ENCODE measurements at places on chromosomes 13 and 19. TPM values are rescaled to one million over a fixed set of nuclear protein-coding genes. Genes with fewer than 3 reads are reported as not detected.

Gene GRIK5
- 0.83 TPM for total RNA-seq

Gene KANK2
- 129 TPM for total RNA-seq

Gene PTGIR
- 13.2 TPM for total RNA-seq

Gene KLK13
- total RNA-seq = 0.65 TPM

Gene KIR3DL1
- total RNA-seq = 0.64 TPM

Gene MRPL54
- total RNA-seq = 64.1 TPM

Gene ZNF730
- total RNA-seq = 11.9 TPM

Gene CCL25
- not detected for total RNA-seq

Gene INSL3
- total RNA-seq = not detected

Gene POSTN
- total RNA-seq = 280 TPM

Gene GNA15
- 36.0 TPM for total RNA-seq

Gene SIN3B
- 63.9 TPM for total RNA-seq

Gene MAN2B1
- total RNA-seq = 160 TPM

Gene KCTD15
- 31.9 TPM for total RNA-seq

Gene SELENOV
- total RNA-seq = not detected

Gene CD209
- total RNA-seq = 3.3 TPM

Gene TSHZ3
- total RNA-seq = 9.4 TPM

Gene ATP8B3
- 2.4 TPM for total RNA-seq

Gene MUC16
- total RNA-seq = 1.1 TPM

Gene ALOX5AP
- 192 TPM for total RNA-seq

Gene RXFP2
- total RNA-seq = not detected

Gene CEACAM7
- 0.11 TPM for total RNA-seq

Gene ZNF714
- total RNA-seq = 11.7 TPM

Gene CTU1
- 9.8 TPM for total RNA-seq

Gene HRC
- total RNA-seq = 0.18 TPM

Gene FCGBP
- total RNA-seq = 65.8 TPM

Measured in lung (tissue), 17 donors.